ENCODE measurements at places on chromosomes 2 and 18. TPM values are rescaled to one million over a fixed set of nuclear protein-coding genes. Genes with fewer than 3 reads are reported as not detected.

TSPYL6 gene
- not detected for total RNA-seq

MYO5B gene
- total RNA-seq: 132 TPM

SERPINB10 gene
- total RNA-seq: not detected

C2orf92 gene
- total RNA-seq: 5.0 TPM

NOL4 gene
- total RNA-seq: 1.3 TPM

- no peak for DNase-seq
These were observed 448.5 kb downstream of the ZEB2 start for GRCh38 chr2:144071461-144071860.

- peak; percentile 77 for DNase-seq
These were observed 72.4 kb downstream of the MYCN start for GRCh38 chr2:16012626-16013358.

- no peak for DNase-seq
These were observed 261.1 kb upstream of the AGAP1 start for GRCh38 chr2:235232449-235233433.

- no peak for DNase-seq
These were observed 64.0 kb downstream of the STPG4 start for GRCh38 chr2:47091118-47091517.

GRCh38 chr2:135230150-135230549 lies 178.1 kb downstream of the RAB3GAP1 start:
- no peak for DNase-seq

GRCh38 chr2:237922641-237923361 lies 44.0 kb upstream of the UBE2F start:
- no peak for DNase-seq

DNA sequence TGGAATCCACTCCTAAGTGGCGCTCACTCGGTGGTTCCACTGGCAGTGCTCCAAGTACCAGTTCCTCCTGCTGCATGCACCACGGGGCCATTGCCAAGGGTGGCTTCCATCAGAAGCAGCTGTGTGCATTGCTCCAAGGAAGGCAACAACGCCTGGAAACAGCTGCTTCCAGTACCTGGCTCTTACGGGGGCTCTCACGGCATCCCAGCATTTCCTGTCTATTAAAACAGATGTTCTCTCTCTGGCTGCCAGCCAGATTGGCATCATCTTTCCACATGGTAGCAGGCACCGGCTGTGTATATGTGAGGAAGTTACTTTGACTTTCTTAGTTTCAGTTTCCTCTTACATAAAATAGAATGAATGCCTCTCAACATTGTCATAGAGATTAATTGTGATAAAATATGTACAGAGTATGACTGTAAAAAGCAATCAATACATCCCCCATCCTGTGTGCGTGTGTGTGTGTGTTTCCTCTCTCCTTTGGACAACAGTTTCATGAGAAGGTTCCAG lies 84.9 kb downstream of the CMPK2 start:
- DNase-seq: peak; percentile 23

- no peak for DNase-seq
These were observed 146.1 kb downstream of the MTX2 start for GRCh38 chr2:176415174-176415895.

GRCh38 chr2:209549589-209549988 lies 125.7 kb downstream of the MAP2 start:
- DNase-seq: no peak

DNA sequence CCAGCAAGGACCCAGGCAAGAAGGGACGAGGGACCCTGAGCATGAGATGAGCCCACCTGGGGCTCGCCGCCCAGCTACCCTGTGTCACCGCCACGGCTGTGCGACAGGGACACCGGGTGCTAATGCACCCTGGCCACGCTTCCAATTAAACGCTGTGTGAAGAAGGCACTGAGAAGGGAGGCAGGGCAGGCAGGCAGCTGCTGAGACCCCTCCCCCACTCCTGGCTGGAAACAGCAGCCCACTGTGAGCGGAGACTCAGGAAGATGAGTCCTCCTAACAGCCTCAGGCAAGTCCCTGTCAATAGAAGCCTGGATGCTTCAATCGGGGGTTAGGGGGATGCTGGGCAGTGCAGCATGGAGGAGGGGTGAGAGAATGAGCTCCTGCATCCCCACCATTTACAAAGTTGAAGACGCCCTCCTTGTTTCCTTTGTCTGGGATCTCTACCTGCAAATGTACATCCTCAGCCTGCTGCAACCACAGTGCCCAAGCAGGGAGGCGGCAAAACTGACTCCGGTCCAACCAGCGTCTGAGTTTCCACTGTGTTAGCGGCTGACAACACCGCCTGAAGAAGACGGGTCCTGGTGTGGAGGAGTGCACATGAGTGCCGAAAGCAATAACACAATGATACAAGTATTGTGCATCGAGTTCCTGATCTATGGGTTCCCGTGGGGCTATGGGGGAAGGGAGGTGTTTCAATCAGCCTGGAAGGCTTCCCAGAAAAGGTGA lies 12.8 kb downstream of the TMEM163 start:
- no peak for DNase-seq
